ENCODE measurements at places on chromosomes 5 and 9.

DNA sequence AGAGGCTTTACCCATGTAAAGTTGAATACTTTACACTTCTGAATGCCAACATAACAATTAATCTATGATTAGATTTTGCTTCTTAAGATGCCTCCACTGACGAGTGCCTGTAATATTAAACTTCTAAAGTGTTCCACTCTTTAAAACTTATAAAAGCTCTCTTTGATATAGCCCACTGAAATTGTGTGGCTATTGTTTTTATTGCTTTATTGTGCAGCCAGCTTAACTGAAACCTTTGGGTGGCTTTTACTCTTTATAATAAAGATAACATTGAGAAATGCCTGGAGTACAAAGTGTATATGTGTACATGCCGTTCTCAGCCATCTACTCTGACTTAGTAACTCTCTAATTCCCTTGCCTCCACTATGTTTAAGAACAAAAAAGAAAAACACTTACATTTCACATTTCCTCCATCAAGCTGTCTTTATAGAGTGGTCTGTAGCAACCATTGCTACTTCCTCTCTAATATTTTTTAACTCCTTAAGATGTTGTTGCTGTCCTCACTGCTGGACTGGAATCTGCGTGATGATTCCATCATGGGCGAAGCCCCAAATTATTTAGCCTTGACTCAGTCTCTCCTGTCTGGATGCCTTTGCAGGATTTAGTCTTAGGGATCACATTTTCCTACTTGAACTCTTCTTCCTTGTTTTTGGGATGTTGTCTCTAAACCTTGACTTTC lies 9.1 kb downstream of the PIK3R1 start:
- no peak for DNase-seq

DNA sequence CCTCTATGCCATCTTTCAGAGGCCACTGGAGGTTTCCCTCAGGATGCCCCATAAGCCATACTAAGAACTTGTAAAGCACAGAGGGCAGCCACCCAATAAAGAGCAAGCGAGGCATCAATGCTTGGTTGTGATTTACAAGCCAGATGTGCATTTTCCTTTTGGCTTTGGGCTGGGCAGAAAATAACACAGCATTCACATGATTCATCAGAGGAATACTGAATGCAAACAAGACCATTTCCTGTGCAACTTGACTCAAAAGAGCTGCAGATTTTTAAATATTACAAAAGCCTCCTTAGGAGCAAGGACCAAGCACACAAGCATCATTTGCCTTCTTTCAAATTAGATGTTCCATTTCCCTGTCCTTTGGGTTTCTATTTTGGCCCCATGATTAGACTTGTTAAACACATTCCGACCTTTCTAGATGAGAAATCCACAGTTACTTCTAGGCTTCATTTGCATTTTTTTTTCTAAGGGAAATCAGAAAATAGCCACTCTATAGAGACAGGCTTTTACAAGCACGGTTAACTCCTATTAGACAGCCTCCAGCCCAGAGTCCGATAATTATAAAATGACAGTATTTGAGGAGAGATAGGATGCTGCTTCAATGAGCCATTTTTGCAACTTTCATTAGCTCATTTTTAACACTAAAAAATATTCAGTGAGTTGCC lies 207.8 kb downstream of the SEMA5A start:
- no peak for DNase-seq

- DNase-seq = no peak
These were observed 151.8 kb upstream of the VLDLR start for GRCh38 chr9:2469681-2470221.

- no peak for DNase-seq
These were observed 39.9 kb upstream of the IL17B start for GRCh38 chr5:149418910-149419531.

GRCh38 chr5:59151162-59151889 lies 568.5 kb downstream of the RAB3C start:
- no peak for DNase-seq

DNA sequence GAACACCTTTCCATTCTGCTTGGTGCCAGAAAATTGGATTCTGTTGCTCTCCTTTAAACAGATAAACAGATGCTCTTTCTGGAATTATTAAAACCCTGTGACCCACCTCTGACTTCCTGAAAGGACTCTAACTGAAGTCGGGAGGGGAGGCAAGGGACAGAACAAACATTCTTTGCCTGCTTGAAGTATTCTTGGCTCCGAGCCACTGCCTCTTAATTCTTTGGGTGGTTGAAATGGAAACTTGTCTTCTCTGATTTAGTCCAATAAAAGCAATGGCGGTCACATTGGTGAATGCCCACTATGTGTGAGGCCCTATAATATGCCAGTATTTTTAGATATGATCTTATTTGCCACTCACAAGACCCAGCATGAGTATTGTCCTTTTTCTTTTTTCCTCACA lies 236.8 kb downstream of the SLIT3 start:
- no peak for DNase-seq

- no peak for DNase-seq
These were observed 18.9 kb upstream of the UBLCP1 start for GRCh38 chr5:159244163-159244562.

DNA sequence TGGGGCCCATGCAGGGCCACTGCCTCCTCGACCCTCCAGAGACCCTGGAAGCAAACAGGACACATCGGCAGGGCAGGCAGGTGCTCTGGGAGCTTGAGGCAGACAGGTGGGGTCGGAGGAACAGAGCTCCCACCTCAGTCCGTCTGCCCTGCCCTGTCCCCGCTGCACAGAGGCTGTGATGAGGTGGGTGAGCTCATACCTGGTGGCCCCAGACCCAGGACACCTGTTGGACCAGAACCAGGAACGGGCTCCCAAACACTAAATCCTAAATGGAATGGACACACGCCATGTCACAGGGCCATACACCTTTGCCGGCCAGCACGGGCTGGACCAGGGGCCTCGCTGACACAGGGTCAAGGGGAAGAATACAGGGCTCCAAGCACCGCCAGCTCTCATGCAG lies 5.5 kb downstream of the SOHLH1 start:
- DNase-seq = no peak

- DNase-seq = no peak
These were observed 899.5 kb downstream of the TLE1 start for GRCh38 chr9:80789831-80790230.

DNA sequence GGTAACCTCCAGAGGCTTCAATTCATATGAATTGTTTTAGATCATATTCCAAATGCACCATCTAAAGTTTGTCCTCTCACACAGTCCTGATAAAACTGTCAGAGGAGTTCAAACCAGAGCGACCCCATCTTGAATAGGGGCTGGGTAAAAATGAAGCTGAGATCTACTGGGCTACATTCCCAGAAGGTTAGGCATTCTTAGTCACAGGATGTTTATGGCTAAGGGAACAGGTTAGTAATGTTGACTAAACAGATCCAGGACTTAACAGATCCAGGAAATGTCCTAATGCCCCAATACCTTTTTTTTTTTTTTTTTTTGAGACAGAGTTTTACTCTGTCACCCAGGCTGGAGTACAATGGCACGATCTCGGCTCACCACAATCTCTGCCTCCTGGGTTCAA lies 192.6 kb upstream of the PRDM9 start:
- no peak for DNase-seq

DNA sequence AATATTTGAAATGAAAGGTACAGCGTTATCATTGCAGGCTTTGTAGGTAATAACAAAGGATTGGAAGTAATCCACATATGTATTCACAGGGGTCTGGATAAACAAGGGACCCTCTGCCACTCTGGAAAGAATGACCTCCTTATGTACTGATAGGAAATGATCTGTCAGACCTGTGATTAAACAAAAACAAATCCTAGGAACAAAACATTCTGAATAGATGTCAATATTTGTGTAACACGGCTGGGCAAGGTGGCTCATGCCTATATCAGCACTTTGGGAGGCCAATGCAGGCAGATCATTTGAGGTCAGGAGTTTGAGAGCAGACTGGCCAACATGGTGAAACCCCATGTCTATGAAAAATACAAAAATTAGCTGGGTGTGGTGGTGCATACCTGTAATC lies 42.3 kb downstream of the NSUN2 start:
- DNase-seq = no peak

- DNase-seq = peak; percentile 15
These were observed 1.3 kb downstream of the NR4A3 start for GRCh38 chr9:99822806-99823591.

- no peak for DNase-seq
These were observed 163.6 kb upstream of the GRIN3A start for GRCh38 chr9:101902051-101902450.

GRCh38 chr9:111078391-111079038 lies 40.2 kb upstream of the LPAR1 start:
- no peak for DNase-seq

DNA sequence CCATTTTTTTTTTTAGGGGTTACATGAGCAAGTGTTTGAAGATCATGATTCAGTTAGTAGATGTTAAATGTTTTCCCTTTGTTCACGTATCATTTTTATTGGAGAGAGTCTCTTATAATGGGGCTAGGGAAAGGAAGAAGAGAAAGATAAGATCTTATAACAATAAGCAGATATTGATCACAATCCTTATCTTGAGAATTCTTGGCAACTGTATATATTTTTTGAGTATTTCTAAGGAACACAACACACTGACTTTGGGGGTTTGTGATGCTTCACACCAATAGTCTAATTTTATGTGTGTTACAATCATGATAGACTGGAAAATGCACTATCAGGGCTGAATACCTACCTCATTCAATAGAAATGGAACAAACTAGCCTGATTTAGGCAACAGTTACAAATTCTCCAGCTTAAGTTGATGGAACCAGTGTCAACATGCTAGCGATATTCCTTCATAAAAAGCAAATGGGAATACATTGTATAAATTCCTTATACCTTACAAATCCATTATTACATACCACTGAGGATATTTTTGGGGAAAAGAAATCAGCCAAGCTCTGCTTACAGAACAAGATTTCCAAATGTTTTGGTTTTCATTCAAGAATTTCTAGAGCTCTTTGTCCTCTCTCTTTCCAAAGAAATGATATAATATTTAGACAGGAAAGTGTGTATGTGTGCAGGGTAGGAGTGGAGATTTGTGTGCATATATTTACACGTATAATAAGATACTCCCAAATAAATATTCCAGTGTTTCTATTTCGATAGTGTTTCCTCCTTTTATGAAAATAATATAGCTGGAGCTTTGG lies 41.5 kb downstream of the SVEP1 start:
- no peak for DNase-seq

DNA sequence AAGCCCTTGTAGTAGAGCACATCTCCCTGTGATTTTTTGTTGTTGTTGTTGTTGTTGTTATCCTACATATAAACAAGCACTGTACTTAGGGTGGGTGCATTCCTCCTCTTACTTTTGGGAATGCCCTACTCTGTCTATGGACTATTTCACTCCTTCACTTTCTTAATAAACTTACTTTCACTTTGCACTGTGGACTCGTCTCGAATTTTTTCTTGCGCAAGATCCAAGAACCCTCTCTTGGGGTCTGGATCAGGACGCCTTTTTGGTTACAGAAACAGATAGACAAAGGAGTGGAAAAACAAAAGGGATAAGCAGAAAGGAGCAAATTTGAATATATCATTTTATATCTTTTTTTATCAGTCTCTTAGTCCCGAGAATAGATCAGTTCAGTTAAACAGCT lies 14.4 kb upstream of the PAIP1 start:
- no peak for DNase-seq

DNA sequence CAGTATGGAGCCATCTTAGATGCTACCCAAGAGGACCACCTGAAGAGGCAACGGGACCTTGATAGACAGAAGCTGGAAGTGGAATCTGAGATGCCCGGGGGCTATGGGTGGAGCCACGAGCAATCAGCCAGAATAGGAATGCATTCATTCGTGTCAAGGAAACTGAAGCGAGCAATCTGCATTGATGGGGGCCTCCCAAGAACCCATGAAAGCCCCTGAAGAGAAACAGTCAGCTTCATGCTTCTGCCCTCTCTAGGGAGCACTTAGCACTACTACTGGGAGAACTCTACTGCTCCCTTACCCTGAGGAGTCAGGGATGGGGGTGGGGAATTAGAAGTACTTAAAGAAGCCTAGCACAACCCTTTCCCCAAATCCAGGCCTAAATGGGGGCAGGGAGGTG lies 51.9 kb upstream of the TCERG1 start:
- DNase-seq = no peak

DNA sequence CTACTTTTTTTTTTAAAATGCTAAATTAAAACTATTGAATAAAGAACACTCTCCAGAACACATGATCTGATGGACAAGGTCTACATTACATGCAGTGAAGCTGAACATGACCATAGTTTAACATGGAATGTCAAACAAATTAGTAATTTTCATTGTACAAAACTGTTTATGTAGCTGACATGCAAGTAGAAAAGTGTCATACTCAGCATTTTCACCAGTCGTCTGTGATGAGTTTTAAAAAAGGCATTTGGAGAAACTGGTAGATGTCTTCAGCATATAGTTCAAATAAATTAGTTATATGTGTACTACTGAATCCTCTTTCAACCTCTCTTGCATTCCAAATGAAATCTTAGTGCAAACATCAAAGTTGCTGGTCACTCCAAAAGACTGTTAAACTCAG lies 301.9 kb downstream of the FER start:
- no peak for DNase-seq

DNA sequence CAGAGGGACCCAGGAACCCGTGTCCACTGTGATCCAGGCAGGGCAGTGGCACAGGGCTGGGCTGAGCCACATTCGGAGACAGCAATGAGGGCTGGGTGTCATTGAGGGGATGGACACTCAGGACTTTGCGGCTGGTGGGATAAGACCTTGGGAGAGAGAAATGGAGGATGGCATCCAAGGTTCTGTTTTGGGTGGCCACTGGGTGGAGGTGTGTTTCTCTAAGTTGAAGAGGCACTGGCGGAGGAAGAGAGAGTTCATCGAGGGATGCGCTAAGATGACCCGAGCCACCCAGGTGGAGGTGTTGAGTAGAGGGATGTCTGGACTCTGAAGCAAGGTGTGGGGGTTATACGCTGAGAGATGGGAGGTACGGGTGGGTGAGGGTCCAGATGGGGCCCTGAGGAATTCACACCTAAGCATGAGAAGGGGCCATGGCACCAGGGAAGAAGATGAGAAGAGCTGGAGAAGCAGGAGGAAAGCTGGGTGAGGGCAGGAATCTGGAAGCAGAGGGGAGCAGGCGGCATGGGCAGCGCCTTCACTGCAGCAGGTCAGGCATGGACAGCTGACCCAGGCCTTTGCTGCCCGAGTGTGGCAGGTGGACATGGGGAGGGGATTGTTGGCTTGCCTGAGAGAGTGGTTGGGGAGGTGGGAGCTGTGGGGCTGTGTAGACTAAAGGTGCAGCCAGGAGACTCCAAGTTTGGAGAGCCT lies 2.5 kb upstream of the SLC25A48 start:
- DNase-seq = no peak

- no peak for DNase-seq
These were observed 153.2 kb downstream of the MEF2C start for GRCh38 chr5:88729829-88730182.

- no peak for DNase-seq
These were observed 52.6 kb upstream of the GARNL3 start for GRCh38 chr9:127211983-127212382.

GRCh38 chr9:33620738-33621439 lies 96.8 kb downstream of the ANKRD18B start:
- no peak for DNase-seq
